ENCODE measurements at places on chromosomes 13 and 19.

DNA sequence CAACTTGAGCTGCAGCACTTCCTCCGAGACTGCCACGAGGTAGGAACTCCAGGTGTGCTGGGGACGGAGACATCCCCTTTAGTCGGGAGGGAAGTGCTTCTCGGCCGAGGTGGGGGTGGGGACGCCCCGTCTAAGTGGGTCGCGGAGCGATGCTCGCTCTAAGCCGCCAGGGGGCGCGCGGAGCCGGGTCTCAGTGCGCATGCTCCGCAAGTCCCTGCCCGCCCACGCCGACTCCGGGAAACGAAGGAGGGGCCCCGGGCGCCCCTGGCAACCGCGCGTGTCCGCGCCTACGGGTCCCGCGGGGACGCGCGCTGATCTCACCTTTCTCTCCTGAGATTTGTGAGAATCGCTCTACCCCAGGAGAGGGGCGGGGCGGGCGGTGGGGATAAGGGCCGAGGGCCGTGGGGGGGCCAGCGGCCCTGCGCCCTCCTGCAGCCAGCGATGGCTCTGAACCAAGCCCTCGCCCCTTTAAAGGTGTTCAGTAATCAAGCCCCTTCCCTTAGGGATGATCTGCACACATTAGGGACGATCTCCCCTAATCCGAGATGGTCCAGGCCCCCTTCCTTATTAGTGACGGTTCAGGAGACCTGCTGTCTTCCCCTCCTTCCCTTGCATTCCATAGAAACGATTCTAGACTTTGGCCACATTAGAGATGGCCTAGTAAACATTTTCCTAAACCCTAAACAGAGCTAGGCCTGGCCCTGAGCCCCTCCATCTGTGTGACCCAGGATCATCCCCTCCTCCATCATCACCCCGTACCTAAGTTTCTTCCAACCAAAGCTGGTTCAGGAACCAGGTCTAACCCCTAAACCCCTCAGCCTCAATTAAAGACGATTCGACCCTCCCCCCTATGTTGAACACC is 47.3 kb upstream of the SHKBP1 start:
- peak; percentile 44 for DNase-seq

DNA sequence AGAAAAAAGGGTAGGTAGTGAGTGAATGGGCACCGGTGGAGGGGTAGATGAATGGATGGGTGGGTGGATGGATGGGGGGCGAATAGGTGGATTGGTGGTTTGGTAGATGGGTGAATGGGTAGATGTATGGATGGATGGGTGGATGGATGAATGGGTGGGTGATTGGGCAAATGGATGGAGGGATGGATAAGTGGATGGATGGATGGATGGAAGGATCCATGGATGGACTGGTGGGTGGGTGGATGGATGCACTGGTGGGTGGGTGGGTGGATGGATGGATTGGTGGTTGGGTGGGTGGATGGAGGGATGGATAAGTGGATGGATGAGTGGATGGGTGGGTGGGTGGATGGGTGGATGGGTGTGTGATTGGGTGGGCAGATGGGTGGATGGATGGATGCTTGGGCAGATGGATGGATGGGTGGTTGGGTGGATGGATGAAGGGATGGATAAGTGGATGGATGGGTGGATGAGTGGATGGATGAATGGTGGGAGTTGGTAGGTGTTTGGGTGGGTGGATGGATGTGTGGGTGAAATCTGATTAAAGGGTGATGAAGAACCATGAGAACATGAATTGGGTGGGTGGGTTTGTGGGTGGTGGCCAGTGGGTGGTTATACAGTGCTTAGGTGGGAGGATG is 2.3 kb downstream of the ANKRD24 start:
- no peak for DNase-seq

GRCh38 chr19:54430306-54431254 is 15.3 kb downstream of the TTYH1 start:
- no peak for DNase-seq

GRCh38 chr13:106263801-106264200 is 271.7 kb downstream of the EFNB2 start:
- DNase-seq: no peak

DNA sequence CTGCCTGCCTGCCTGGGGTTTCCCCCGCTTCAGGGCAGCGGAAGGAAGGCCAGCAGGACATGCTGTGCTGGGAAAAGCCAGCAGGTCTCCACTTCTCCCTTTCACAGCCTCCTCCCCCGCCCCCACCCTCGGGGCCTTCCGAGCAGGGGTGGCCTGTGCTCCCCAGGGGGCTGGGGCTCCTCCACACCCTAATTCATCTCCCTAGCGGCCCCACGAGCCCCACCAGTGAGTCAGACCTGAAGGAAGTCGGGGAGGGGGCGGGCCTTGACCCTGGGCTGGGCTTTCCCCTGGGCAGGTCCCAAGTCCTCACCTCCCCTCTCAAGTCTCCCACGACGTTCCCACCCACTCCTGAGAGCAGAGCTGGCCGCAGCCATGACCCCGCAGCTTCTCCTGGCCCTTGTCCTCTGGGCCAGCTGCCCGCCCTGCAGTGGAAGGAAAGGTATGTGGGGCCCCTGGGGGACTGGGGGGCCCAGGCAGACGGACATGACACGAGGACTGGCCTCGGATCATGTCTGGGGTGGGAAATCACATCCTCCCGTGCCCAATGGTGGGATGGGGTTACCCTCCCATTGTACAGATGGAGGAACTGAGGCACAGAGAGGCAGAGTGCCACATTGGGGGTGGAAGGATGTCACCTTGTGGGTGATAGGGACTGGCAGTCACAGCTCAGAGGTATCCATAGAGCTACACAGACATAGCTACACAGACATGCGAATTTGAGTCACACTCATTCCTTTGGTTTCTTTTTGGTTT is at the start of gene EBI3:
Gene EBI3, plus strand, starts transcription at position 345 of the 753 bp plus-strand sequence. Its CDS starts 28 bp downstream, at position 373.
- DNase-seq: peak; percentile 82

DNA sequence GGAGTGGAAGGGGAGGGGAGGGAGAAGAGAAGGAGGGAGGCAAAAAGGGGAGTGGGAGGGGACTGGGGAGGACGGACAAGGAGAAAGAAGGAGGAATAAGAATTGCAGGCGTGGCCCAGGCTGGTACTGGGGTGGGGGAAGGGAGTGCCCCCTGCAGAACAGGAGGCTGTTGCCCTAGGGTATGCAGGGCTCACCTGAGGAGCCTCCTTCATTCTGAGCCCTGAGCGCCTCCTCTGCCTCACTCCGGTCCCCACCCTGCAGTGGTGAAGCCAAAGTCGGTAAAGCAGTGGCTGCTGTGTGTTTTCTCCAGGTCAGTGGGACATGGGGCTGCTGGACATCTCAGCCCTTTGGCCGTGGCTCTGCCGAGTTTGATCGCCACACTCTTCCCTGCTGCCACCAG is 9.1 kb upstream of the CDC16 start:
- DNase-seq: no peak

DNA sequence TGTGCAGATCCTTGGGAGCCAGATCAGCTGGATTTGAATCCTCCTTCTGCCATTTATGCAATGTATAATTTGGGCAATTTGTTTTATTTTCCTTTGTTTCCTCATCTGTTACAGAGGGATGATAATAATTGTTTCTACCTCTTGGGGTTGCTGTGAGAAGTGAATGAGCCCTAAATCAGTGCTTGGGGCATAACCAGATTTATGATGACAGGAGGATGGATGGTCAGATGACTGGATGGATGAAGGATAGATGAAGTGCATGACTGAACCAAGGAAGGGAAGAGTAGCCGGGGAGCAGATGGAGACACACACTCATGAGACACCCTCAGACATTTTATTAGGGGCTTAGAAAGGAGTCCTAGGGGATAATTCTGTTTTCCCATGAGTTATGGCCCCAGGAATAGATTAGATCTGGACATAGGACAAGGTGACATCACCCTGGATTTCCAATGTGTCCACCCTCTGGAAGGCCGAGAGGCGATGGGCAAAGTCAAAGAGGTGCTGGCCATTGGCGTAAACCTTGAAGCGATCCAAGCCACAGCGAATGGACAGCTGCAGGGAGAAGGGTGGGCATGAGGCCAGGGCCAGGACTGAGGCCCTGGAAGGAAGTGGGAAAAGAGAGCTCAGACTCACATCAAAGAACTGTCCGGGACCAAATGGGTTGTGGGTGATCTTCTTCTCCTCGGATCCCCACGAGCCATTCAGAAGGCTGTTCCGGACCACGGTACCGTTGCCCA is 11.2 kb downstream of the LGALS4 start:
- no peak for DNase-seq

- peak; percentile 32 for DNase-seq
These were observed 2.2 kb downstream of the S1PR2 start for GRCh38 chr19:10228920-10229319.

GRCh38 chr13:99809926-99810325 is 161.6 kb downstream of the ZIC5 start:
- peak; percentile 85 for DNase-seq

GRCh38 chr19:8302357-8302691 is 5.8 kb downstream of the CD320 start:
- no peak for DNase-seq

DNA sequence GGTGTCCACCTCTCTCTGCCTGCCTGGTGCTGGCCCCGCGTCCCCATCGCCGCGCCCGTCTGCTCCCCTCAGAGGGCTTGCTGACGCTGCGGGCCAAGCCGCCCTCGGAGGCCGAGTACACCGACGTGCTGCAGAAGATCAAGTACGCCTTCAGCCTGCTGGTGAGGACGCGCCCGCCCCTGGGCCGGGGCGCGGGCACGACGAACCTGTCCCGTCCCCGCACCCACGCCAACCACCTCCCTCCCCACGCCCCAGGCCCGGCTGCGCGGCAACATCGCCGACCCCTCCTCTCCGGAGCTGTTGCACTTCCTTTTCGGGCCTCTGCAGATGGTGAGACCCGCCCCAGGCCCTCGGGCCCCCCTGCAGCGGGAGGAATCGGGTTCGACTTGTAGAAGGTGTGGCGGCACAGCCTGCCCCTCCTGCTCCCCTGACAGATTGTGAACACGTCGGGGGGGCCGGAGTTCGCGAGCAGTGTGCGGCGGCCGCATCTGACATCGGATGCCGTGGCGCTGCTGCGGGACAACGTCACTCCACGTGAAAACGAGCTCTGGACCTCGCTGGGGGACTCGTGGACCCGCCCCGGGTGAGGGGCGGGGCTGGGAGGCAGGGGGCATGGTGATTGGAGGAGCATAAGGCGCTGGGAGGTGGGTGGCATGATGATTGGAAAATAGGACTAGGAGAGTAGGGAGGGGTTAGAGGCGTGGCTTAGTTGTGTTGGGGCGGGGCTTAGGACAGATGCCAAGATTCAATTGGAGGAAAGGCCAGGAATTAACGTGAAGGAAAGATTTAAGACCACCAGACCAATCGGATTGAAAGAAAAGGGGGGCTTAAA is 6.6 kb downstream of the EPS8L1 start:
- no peak for DNase-seq

- no peak for DNase-seq
These were observed 22.9 kb upstream of the ZNF724 start for GRCh38 chr19:23273022-23273589.

DNA sequence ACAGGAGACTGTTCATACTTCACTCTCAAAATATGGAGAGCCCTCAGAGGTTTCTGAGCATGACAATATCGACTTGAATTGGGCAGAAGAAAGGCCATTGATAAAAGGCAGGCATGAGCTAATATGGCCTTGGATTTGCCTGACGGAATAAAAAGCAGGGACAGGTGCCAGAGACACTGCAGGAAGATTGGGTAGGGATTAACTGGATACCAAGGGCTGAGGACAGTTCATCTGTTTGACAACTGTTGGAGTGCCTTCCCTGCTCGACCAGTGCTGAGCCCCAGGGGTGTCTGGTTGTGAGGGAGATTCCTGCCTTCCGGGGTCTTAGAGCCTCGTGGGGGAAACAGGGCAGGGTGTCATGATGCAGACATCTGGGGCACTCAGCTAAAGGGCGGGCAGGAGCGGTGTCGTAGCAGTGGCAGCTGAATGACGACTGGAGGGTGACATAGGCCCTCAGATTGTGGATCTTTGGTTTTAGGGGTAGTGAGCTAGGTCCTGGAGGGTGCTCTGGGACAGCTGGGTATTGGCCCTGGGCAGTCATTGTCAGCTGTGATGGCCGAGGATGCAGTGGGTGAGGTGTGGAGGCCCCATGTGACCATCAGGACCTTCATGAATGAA is 12.3 kb downstream of the GATAD2A start:
- no peak for DNase-seq

DNA sequence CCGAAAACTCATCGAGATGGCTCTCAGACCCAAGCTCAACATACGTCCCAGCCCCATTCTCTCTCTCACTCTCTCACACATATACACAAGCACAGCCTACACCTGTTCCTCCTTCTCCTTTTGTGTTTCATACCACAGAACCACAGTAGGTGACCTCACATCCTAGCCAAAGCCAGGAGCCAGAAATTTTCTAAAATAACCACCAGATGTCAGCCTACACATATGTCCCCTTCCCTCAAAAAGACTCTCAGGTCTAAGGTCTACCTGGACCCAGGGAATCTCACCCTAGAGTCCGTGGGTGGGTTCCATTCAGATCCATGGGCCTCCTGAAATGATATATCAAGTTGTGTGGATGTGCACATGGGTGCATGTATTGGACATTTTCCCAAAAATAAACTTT is 104.2 kb upstream of the IPO5 start:
- peak; percentile 37 for DNase-seq

- no peak for DNase-seq
These were observed 11.5 kb downstream of the MAG start for GRCh38 chr19:35303357-35303915.

GRCh38 chr19:1624458-1624857 is 19.2 kb upstream of the UQCR11 start:
- peak; percentile 15 for DNase-seq

DNA sequence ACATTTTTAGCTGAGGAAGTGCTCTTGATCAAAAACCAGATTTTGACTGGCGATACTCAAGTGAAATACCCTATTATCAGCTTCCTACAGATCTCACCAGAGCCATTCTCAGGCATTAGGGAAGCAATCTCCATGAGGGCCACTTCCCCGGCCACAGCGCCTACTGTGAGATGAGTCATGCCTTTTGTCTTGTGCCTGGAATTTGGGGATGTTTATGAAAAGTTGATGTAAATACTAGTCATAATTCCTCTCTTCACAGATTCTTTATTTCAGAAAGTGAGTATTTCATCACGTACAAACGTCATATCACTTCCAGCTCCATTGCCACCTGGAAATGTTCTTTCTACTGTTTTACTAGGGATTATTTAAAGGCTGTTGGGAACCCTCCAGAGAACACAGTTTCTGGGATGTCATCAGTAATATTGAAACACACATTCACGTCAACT is 25.3 kb upstream of the SLC46A3 start:
- no peak for DNase-seq

- peak; percentile 16 for DNase-seq
These were observed 601 bp downstream of the SLC46A3 start for GRCh38 chr13:28718196-28718542.

DNA sequence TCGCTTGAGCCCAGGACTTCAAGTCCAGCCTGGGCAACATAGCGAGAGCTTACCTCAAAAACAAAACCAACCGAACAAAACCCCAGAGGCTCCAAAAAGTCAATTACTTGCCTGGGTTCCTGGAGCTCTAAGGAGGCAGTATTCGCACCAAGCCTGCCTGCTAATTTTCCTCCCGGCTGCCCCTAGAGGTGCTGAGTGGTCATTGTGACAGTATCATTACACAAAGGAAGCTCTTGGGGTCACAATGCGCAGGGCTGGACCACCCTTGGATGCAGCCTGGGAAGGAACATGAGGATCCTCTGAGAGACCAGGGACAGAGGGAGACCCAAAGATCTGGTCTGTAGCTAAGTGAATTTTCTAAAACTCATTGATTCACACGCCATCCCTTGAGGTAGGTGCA is 8.5 kb upstream of the PEX11G start:
- DNase-seq: no peak

- no peak for DNase-seq
These were observed 20.6 kb upstream of the TCF3 start for GRCh38 chr19:1672769-1673644.
